Lung (tissue), 17 donors: ENCODE measurements at places on chromosomes 12 and 14. TPM values are rescaled to one million over a fixed set of nuclear protein-coding genes. Genes with fewer than 3 reads are reported as not detected.

The CD69 gene
- total RNA-seq, result 5.2 TPM

DNA sequence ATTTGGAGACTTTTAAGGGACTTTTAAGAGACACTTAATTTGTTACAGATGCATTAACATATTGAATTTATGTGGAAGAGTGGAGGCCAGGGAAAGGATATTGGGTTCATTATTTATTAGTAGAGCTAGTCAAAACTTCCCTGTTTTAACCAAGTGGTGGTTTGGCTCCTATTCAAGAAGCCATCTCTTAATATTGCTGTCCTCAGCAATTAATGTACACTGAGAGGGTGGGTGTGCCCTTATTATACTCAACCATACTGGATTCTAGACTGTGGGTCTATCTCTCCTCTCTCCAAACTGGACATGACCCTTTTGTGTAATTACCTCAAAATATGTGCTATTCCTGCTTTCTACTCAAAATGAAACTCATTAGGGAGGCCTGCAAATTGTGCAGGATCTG is 398.7 kb upstream of the DDHD1 start:
- DNase-seq, result no peak

GRCh38 chr12:50411051-50411660 is 10.5 kb downstream of the LARP4 start:
- DNase-seq, result no peak

DNA sequence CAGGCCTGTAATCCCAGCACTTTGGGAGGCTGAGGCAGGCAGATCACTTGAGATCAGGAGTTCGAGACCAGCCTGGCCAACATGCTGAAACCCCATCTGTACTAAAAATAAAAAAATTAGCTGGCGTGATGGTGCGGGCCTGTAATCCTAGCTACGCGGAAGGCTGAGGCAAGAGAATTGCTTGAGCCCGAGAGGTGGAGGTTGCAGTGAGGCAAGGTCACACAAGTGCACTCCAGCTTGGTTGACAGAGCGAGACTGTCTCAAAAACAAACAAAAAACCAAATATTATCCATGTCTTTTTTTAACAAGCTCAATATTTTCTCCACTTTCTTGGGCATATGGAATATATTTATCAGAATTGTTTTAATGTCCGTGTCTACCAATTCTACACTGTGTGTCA is 89.6 kb downstream of the LMNTD1 start:
- no peak for DNase-seq

GRCh38 chr12:1605129-1606020 is 11.0 kb upstream of the FBXL14 start:
- peak; percentile 91 for DNase-seq

DNA sequence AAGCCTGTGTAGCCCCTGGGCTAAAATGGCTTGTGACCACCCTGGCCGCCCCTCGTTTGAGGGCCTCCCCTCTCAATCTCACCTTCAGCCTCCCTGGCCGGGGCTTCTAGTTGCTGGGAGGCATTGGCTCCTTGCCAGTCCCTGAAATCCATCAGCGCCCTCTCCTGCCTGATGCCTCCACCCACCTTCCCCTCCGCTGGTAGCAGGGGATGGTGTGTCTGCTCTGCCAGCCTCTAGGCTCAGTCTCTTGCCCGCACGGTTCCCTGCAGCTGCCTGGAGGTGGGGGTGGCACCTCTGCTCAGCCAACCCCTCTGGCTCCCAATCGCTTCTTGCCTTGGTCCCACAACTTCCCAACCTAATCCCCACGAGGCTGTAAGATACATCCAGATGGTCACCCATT is 167.9 kb downstream of the PHETA1 start:
- DNase-seq, result no peak

The JPH4 gene
- 3.1 TPM for total RNA-seq

The KRT76 gene
- not detected for total RNA-seq

DNA sequence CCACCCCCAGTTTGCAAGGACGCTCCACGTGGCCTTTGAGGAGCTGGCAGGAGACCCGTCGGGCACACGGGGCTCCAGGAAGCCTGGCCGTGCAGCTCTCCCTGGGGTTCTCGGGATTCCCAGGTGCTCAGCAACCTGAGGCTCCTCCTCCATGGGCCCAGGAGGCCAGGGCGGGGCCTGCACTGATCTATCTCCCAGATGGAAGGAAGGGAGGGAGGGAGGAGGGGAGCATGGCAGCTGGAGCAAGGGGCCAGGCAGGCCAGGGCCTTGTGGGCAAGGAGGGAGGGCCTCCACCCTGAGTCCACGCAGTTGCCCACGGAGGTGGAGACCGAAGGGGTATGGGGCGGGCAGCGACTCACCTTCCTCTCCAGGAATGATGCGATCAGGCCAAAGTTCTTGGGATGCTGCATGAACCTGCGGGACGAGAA is 127.3 kb downstream of the RFLNA start:
- DNase-seq, result peak; percentile 29

The C14orf180 gene
- total RNA-seq, result 0.48 TPM

- no peak for DNase-seq
Observed at GRCh38 chr14:103710771-103711377, 4.4 kb downstream of the XRCC3 start.

- peak; percentile 51 for DNase-seq
Observed at GRCh38 chr12:54404061-54405004, 14.7 kb downstream of the ITGA5 start.

GRCh38 chr12:110104188-110105094 is 19.7 kb upstream of the IFT81 start:
- DNase-seq, result peak; percentile 86

- DNase-seq, result no peak
Observed at GRCh38 chr12:81245907-81246570, 168.2 kb downstream of the ACSS3 start.

- DNase-seq, result no peak
Observed at GRCh38 chr12:42084522-42084921, 60.2 kb downstream of the GXYLT1 start.

The CMA1 gene
- total RNA-seq, result not detected
